ENCODE measurements at places on chromosomes 2 and 18.

GRCh38 chr18:23228102-23229061 lies 93.1 kb downstream of the CABLES1 start:
- no peak for DNase-seq

DNA sequence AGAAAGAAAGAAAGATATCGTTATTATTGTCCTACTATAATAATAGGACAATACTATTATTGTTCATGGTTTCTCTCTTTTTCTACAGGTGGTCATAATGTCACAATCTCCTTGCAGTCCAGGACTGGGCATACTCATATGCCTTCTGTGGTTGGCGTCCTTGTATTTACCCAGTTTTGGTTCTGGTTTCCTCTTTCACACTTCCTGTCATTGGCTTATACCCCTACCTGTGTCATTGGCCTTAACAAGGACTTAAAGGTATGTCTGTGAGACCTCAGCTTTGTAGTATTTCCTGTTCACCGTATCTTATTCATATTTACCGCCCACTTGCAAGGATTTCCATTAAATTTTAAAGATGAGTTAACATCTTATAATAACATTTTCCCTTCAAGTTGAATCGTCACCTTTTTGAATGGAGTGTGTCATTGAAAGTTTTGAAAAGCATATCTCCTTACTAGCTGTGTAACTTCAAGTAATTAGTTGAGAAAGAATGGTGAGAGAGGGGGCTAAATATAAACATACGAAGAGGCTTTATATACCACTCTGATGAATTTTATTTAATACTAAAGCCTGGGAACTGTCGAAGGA lies 36.5 kb upstream of the HTR2B start:
- peak; percentile 6 for DNase-seq

GRCh38 chr18:22559414-22560274 lies 141.9 kb upstream of the CTAGE1 start:
- DNase-seq: peak; percentile 85

- DNase-seq: peak; percentile 93
Measured at GRCh38 chr2:216695401-216695821, at the start of gene IGFBP5. TSS of gene IGFBP5 (minus strand) at chr2:216695549. CDS start at chr2:216694775, 774 bp downstream.

DNA sequence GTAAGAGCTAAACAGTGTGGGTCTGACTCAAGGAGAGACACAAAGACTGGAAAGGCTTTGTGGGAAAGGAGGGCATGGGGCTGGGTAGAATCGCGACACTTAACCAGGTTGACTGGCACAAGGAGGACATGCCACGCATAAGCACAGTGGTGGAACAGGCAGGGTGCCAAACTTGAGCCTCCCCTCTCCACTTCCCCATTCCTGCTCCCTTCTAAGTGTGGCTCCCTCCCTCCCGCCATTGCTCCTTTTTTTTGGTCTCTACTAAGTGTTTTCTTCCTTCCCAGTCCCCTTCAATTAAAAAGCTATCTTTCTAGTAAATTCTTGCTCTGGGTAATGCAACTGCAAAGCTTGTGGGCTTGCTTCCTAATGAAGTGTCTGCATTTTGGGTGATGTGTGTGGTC lies 40.3 kb upstream of the ZFP36L2 start:
- DNase-seq: no peak

DNA sequence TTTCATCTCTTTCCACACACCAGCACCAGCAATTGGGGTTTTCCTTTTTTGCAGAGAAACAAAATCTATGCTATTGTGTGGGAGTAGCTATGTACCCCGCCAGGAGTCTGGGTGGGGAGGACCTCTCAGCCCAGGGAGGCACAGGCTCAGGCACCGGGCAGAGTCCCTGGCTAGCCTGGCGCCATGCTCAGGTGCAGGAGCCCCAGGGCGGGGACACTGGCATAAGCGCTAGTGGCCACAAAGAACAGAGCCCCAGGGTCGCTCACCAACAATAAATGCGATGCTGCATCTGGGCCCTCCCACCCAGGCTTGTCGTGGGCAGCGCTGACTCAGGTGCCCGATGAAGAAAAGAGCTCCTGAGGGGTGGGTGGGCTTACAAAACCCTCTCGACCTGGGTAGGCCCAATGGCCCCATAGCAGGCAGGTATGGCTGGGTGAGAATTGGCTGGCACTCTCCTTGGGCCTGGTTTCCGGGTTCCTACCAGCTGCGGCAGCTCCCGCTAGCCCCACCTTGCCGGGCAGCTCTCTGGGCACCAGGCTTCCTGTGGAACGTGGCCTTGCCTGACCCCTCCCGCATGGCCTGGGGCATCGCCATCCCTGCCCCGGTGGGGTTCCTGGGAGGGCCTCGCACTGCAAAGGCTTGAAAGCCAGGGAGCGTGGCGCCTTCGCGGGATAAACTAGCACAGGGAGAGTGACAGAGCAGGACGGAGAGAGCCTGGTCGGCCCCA lies 31.8 kb upstream of the COL6A3 start:
- no peak for DNase-seq

DNA sequence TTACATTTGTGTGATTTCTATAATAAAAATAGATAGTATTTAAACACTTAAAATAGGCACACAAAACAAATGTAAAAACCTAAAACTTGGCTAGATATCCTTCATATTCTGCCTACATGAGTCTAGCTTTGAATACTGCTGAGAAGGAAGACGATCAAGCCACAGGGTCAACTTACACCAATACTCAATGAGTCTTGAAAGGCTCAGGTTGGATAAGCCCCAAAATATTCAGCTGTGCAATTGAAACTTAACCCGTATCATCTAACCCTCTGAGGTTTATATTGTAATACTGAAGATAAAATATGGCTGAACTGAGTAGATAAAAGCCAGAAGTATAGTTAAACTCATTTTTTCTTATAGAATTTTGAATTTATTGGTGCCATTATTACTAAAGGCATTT lies 313.0 kb upstream of the NRXN1 start:
- no peak for DNase-seq

GRCh38 chr2:144514616-144515091 lies 5.3 kb downstream of the ZEB2 start:
- DNase-seq: no peak

- no peak for DNase-seq
Measured at GRCh38 chr2:86783615-86784339, 6.9 kb downstream of the CD8A start.

DNA sequence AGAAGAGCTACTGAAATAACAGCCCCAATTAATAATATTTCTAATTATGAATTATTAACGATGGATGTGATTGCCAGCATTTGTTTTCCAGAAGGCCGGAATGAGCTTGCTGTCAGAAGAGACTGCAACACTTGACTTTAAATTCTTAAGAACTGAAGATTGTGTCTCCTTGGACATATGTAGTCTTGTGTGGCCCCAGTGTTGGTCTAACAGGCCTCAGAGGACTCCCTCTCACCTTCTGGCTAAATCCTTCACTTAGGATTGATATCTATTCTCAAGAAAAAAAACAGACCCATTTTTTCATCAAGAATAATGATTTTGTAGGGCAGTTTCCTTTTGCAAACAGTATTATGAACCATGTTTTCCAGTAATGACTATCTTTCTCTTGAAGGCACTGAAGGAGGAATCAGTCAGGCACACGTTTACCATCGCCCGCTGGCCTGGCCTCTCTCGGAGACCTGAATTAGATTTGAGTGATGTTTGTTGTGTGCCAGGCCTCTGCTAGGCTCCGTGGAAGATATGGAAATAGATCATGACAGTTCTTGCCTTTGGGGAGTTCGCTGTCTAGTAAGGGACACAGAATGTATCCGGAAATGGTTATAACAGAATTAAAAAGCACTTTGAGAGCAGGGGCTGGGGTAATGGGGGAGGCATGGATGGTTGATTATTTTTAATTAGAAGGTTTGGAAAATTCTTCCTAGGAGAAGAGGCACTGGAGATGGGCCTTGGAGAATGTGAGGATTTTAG lies 258.0 kb downstream of the MYCN start:
- no peak for DNase-seq

DNA sequence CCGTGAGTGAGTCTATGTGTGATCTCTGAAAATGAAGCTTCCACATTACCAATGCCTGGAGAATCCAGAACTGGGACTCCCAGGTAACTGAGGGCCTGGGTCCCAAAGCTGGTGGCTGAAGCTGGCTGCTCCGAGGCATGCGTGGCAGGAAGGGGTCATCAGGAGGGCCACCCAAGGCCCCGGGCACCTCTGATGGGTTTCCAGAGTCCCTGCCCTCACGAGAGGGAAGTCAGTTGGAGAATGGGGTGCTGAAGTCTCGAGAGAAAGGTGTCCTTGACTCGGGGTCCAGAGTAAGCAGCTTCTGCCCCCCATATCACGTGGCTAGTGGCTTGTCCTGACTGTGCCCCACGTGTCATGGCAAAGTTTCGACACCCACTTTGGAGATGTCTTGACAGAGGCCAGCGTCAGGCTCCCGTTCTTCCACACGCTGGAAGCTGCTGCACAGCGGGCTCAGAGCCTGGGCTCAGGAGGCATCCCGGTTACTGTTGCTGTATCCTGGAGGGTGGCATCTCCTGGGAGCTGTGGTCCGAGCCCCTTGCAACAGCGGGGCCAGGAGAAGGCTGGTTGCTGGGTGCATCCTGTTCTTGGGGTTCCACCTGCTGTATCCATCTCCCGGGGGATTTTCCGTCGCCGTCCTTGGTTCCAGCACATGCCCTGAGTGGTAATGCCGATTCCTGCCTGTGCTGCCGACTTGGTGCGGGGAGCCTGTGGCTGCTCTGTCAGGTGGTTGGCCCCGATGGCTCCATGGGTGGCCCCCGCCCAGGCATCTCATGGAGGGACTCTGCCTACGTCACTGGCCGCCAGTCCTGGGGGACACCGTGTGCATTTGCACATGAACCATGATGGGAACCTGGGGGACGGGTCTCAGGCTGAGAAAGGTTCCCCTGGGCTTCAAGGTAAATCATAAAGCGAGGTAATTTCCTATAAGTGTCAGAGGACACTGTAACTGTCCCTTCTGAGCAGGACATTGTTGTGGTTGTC lies 183.3 kb upstream of the HDAC4 start:
- no peak for DNase-seq

DNA sequence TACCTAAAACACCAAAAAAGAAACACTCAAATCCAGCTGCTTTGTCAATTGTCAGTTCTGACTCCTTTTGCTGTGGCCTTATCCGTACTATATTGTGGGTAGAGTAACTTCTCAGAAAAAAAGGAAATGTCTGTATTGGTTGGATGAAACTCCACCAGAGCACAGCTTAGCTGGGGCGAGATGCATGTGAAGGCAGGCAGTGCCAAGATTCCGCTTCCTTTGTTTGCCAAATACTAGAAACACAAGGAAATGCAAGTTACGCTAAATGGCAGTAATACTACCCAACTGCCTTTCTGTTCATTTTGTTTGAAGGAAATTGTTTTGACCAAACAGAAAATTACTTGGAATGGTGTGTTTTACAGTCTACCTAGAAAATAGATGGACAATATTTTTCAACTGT lies 10.0 kb downstream of the KLF11 start:
- no peak for DNase-seq

DNA sequence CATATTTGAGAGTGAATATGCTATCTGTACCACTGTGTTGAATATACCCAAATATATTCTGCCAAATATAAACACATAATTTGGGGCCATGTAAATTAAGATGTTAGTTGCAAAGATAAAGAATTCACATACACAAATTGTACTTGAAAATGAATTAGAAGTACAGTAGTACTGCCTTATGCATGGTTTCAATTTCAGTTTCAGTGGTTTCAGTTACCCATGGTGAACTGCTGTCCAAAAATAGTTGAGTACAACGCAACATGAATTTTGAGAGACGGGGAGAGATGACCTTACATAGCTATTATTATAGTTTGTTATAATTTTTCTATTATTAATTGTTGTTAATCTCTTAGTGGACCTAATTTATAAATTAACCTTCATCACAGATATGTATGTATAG lies 1313.0 kb upstream of the FAM98A start:
- DNase-seq: no peak

DNA sequence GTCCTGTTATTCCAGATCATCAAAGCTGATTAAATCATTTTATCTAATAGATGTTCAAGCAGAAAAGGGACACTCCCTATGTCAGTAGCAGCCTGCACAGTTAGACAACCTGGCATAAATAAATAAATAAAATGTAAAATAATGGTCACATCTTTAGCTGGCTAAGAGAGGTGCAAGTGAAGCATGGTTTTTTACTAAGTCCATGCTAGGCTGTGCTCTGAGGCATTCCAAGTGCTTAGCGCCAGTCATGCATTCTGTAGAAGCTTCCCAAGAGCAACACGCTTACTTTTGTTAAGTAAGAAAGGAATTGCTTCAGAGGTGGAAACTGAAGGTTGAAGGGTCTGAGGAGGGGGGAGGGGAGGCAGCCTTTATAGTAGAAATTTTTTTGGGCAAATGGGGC lies 351.2 kb downstream of the CDH2 start:
- DNase-seq: peak; percentile 20

- no peak for DNase-seq
Measured at GRCh38 chr2:52658598-52658997, 1109.0 kb upstream of the CHAC2 start.

DNA sequence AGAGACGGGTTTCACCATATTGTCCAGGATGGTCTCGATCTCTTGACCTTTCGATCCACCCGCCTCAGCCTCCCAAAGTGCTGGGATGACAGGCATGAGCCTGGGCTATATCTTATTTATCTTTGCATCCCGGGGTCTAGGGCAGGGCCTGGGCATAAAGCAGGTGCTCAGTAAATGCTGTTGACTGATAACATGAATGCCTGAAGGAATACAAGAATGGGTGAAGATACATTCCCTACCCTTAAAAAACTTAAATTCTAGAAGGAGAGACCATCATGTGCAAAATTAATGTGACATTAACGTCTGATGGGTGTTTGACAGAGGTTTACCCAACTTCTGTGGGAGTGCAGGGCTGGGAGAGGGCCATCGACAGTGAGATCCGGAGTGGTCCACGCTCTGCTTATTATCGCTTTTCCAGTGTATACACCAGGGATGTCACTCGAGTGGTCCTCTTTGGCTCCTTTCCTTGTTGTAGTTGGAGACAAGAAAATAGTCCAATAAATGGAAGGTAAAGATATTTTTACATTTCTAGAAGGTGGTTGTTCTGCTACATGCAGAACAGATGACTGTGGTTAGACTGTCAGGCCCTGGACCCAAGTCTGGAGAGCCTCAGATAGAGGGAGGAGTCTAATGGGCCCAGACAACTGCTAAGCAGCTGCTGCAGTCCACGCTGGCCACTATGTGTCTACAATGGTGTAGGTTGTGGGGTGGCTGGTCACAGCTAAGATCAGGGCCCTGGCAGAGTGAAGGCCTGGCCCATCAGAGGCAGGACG lies 131.7 kb downstream of the MYCN start:
- DNase-seq: no peak

GRCh38 chr2:40511661-40512213 lies 59.8 kb upstream of the SLC8A1 start:
- peak; percentile 22 for DNase-seq

- DNase-seq: no peak
Measured at GRCh38 chr18:49917742-49918141, 104.4 kb upstream of the ACAA2 start.

DNA sequence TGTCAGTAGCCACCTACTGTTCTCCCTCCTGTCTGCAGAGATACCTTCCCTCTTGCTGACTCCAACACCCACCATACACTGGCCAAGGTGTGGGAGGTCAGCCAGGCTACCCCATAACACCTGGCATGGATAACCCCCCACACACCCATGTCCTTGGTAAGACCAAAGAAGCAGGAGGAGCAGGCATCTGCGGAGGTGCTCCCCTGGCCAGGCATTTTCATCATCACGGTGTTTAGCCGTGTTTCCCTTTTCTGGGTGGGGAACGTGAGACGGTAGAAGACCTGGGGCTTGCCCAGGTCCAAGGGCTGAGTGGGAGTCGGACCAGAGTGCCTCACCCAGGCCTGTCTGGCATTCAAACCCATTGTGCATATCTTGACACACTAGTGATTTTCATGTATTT lies 150.3 kb downstream of the SMAD7 start:
- DNase-seq: no peak
